ENCODE measurements at places on chromosomes 13 and 19.

DNA sequence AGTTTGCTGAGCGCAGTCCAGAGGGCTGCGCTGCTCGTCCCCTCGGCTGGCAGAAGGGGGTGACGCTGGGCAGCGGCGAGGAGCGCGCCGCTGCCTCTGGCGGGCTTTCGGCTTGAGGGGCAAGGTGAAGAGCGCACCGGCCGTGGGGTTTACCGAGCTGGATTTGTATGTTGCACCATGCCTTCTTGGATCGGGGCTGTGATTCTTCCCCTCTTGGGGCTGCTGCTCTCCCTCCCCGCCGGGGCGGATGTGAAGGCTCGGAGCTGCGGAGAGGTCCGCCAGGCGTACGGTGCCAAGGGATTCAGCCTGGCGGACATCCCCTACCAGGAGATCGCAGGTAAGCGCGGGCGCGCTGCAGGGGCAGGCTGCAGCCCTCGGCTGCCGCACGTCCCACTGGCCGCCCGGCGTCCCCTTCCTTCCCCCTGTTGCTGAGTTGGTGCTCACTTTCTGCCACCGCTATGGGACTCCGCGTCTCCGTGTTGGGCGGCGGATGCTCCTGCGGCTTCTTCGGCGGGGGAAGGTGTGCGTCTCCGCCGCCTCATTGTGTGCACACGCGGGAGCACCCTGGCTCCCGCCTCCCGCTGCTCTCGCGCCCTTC lies 772 bp downstream of the GPC6 start:
- peak; percentile 80 for DNase-seq

DNA sequence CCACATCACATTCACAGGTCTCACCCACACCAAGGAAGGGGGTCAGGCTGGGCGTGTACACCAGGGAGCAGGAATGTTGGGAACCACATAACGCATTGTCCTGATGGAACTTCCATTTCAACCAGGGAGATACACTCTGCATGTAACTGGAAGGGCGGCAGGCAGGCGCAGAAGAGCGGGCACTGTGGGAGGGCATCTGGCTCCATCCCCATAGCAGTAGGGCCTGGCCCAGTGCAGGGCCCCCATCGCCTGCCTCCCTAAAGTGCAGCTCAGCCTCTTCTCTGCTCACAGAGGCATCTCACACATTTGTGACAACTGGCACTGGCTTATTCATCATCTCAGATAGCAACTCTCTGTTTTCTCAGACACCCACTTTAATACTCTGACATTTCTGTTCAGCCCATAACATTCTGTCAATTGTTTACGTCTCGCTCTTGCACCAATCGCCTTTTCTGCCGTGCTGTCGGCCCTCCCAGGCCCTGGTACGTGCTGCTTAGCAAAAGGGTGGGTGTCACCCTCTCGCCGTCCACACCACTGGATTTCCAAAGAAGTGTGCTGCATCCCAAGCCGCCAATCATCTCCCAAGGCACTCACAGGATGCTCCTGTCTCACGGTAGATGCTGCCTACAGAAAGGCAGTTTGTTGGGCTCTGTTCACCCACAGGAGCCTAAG lies 353.3 kb upstream of the ZNF507 start:
- no peak for DNase-seq

DNA sequence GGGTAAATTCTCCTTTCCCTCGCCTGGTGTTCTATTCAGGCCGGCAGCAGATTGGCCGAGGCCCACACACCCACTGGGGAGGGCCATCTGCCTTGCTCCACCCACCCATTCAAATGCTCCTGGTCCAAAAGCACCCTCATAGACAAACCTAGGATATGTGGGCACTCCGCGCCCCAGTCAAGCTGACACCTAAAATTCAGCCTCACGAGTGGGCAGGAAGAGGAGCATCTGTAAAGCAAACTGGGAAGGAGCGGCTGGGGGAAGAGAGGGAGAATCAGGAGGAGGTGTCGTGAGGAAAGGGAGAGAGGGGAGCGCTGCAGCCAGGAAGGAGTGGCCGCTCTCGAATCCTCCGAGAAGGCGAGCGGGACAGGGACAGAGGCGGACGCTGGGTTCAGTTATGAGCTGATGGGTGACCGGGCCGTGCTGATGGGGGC lies 136.9 kb downstream of the USP12 start:
- DNase-seq: no peak

DNA sequence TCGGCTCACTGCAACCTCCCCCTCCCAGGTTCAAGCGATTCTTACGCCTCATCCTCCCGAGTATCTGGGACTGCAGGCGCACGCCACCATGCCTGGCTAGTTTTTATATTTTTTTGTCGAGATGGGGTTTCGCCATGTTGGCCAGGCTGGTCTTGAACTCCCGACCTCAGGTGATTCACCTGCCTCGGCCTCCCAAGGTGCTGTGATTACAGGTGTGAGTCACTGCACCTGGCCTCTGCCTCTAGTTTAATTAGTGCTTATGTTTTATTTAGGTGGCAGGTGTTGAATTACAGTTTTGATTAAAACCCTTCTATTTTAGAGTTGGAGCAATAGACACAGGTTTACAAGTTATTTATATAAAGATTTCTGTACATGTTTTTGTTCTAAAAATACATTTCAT lies 42.8 kb downstream of the ATP11A start:
- no peak for DNase-seq

- peak; percentile 41 for DNase-seq
Measured at GRCh38 chr19:50723069-50723468, at the start of gene CLEC11A. Gene CLEC11A, plus strand, starts transcription at chr19:50723364. Its CDS starts 162 bp downstream, at chr19:50723526.

- peak; percentile 48 for DNase-seq
Measured at GRCh38 chr19:55005684-55006488, 32.2 kb downstream of the GP6 start.

DNA sequence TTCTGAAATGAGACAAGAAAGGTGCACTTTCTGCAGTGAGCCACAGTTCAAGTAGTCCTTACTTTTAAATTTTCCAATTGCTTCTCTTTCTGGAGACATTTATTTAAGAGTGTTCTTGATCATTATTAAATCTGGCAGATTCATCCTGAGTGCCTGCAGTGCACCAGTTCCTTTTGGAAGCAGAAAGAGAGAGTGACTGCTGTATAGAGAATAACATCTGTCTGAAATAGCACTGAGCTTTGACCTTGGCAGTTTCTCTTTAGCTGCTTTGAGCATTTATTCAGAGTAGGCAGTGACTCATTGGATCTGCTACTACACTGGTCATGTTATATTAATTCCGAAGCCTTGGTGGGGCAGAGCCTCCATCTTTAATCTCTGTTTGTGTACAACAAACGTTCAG lies 1373.7 kb downstream of the PCDH9 start:
- DNase-seq: peak; percentile 68

- peak; percentile 82 for DNase-seq
Measured at GRCh38 chr13:37173214-37173613, 67.8 kb upstream of the CSNK1A1L start.

DNA sequence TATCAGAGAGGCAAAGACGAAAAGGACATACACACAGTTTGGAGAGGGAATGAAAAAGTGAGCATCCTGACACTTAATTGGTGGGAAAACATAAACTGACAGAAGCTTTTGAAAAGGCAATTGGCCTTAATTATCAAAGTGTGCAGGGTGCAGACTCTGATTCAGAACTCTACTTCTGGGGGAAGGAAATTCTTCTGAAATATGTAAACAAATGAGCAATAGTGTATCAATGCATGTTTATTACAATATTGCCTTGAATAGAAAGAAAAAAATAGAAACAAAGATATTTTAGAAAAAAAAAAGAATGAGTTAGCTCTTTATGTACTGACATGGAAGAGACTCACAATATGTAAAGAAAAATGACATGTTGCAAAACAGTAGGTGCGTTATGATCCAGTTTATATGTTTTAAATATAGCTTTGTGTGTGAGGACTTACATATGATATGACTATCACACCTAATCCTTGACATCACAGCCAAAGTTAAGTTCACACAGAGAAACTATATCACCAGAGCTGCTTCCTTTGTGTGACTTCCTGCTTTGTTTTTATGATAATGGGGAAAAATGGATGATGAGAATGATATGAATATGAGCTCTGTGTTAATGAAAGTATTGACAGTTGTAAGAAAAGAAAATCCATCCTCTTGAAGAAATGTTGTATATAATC lies 182.4 kb downstream of the KCTD12 start:
- no peak for DNase-seq

DNA sequence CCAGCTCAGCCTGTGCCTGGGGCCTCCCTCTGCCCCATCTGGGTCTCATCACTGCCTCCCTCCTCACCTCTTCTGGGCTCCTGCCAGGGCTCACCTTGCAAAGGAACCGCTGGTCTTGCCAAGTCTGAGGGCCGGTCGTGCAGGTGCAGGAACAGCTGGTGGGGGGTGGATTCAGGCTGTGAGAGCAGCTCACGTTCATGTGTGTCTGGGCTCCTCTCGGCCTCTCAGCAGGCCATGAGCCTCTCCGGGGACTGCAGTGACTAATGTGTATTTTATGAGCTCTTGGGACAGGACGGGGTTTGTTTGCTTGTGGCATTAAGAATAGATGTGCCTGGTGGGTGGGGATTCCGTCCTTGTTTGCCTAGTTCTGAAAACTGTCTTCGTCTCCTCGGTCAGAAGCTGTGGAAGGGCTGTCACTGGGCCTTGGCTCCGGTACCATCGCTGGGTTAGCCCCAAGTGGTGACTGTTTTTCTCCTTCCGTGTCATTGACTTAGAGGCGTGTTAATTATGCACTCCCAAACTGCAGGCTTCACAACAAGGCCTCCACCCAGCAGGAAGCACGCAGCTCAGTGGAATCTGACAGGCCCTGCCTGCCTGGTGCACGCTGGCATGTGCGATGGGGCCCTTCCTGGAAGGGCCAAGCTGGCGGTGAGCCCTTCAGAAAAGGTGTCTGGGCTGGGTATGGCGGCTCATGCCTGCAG lies 77.6 kb downstream of the KDM4B start:
- DNase-seq: peak; percentile 60

- DNase-seq: no peak
Measured at GRCh38 chr13:112078879-112079531, 12.1 kb downstream of the SOX1 start.

- DNase-seq: peak; percentile 93
Measured at GRCh38 chr19:18657590-18658365, 20.9 kb downstream of the KLHL26 start.

GRCh38 chr13:46359714-46360113 lies 27.3 kb downstream of the RUBCNL start:
- DNase-seq: peak; percentile 75
